Peyer's patch (tissue), 4 donors: ENCODE measurements at places on chromosomes 2 and 18. TPM values are rescaled to one million over a fixed set of nuclear protein-coding genes. Genes with fewer than 3 reads are reported as not detected.

DNA sequence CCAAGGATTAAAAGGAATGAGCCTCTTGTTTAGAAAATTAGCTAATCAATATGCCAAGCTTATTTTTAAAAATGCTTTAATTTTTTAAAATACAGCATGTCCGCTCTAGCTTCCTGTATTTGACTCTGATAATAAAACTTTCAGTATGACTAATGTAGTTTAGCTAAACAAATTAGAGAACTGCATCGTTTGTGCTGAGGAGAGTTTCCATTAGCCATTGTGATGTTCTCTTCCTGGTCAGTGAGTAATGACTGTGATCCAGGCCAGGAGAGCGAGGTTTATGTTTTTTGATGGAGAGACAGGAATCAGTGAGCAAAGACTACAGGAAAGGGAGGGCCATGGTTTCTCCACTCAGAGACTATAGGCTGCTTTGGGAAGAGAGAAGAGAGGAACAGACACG, 237.2 kb upstream of the ETAA1 start:
- H3K36me3 ChIP-seq, result no peaks in the 10 kb centered on the region
- no peaks in the 10 kb centered on the region for H3K27me3 ChIP-seq
- no peak overlapping the region for H3K27ac ChIP-seq
- H3K4me3 ChIP-seq, result no peak overlapping the region

Gene CDC42EP3
- 7.0 TPM for total RNA-seq

GRCh38 chr18:57077786-57078552, 68.9 kb upstream of the BOD1L2 start:
- no peaks in the 10 kb centered on the region for H3K36me3 ChIP-seq
- no peaks in the 10 kb centered on the region for H3K27me3 ChIP-seq
- no peak overlapping the region for H3K27ac ChIP-seq
- H3K4me1 ChIP-seq, result no peaks in the 10 kb centered on the region
- no peak overlapping the region for H3K4me3 ChIP-seq

DNA sequence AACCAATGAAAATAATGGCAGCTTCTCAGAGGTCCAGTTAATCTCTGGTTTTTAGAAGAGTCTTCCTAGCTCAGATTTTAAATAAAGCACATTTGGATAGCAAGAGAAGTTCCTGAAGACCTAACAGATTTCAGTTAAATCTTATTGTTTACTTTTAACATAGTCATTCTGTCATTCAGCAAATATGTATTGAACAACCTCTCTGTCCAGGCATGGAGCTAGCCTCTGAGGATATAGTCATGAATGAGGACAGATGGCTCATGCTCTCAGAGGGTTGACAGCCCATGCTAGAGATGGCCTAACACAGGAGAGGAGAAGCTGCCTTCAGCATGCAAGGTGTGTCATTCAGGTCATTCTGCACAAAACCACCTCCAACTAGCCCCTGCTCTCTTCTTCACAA, 6.2 kb downstream of the CCBE1 start:
- H3K27me3 ChIP-seq, result no peaks in the 10 kb centered on the region
- no peak overlapping the region for H3K27ac ChIP-seq
- H3K4me1 ChIP-seq, result no peaks in the 10 kb centered on the region
- H3K36me3 ChIP-seq, result no peaks in the 10 kb centered on the region
- no peak for DNase-seq

Gene FOXI3
- total RNA-seq, result not detected

GRCh38 chr2:219737270-219737691, 109.9 kb downstream of the SLC4A3 start:
- no peaks in the 10 kb centered on the region for H3K27me3 ChIP-seq
- DNase-seq, result no peak
- no peaks in the 10 kb centered on the region for H3K36me3 ChIP-seq
- H3K4me3 ChIP-seq, result no peak overlapping the region
- no peaks in the 10 kb centered on the region for H3K4me1 ChIP-seq
- H3K27ac ChIP-seq, result no peak overlapping the region

DNA sequence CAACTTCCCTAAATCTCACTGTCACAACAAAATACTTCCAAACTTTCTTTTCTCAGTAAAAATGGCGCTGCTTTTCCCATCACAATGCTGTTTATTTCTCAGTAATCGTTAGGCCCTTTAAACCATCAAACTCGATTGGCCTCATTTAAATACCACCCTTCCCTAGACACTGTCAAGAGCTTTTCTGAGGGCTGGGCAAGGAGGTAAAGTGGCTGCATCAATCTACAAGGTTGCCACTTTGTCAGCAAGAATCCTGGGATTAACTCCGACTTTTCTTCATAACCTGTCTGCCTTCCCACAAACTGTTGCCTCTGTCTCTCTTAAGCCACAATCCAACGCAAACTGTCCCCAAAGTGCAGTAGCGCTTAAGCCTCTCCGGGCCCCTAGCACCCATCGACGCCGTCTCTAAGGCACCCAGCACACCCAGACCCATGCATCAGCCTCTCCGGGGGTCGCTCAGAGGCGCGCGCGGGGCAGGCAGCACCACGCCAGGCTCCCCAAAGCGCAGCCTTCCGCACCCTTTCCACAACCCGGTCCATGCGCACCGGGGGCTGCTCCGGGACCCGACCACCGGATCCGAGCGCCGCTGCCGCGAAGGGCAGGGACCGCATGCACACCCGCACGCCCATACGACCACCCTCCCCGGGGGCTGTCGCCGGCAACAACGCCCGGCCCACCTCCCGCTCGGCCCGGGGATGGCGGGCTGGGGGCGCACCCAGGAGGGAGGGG, 683 bp downstream of the MBOAT2 start:
- peak overlapping the region; percentile 69 for H3K27ac ChIP-seq
- DNase-seq, result no peak
- H3K4me1 ChIP-seq, result peaks cover 10% of the 10 kb centered on the region
- H3K36me3 ChIP-seq, result no peaks in the 10 kb centered on the region
- H3K27me3 ChIP-seq, result no peaks in the 10 kb centered on the region

Gene AFF3
- total RNA-seq, result 11.2 TPM

DNA sequence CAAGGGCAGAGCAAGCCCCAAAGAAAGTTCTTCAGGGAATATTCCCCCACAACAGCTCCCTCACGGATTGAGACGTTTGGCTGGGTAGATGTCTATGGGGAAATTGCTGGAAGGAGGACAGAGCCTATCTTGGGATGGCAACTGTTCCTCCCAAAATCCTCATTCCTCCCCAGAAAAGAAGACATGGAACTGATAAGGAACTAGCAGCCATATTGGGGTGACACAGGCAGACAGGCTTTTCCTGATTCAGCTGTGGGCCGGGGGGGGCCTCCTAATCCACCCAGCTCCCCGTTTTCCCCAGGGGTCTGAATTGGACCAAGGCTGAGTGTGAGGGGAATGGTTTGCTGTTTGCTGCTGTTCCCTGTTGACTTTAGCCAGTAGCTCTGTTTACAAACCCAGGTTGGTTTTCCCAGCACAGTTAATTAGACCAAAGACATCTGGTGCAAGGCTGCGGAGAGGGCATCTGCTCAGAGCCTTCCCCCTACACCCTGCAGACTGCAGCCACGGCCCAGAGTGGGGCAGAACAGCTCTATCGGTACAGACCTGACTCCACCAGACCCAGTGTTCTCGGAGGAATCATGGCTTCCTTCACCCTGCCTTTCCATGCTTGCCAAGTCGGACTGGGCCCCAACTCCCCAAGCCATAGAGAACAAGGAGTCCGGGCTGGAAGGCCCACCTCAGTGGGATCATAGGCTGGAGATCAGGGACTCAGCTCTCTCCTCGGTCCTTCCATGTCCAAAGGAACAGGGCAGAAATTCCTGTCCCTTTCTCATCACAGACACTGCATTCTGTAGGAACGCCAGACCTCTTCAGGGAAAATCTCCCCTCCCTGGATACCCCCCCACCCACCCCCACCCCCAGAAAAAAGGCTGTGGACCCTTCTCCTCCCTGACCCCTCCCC, 1.7 kb upstream of the PKDCC start:
- H3K4me1 ChIP-seq, result no peaks in the 10 kb centered on the region
- H3K27me3 ChIP-seq, result no peaks in the 10 kb centered on the region
- no peaks in the 10 kb centered on the region for H3K36me3 ChIP-seq
- peak overlapping the region; percentile 94 for H3K27ac ChIP-seq
- no peak for DNase-seq
